Activated gamma-delta T cell treated with Interleukin-2 at 50 U/mL for 16 hours (primary cell): ENCODE measurements at places on chromosomes 1 and 21.

DNA sequence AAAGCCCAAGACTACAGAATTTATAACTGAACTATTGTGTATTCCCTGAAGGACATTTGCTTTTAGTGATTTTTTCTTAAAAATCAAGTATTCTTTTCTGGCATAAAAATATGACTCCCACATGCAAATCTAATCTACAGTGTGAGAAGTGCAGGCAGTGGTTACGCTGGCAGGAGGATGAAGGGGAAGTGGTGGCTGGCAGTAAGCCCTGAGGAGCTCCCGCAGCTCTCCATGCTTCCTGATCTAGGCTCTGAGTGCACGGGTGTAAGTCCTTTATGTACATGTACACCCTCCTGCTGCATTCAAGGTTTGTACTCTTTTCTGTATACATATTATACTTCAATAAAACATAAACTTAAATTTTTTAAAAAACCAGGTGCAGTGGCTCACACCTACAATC, 67.5 kb upstream of the PRDX6 start:
- DNase-seq = no peak

DNA sequence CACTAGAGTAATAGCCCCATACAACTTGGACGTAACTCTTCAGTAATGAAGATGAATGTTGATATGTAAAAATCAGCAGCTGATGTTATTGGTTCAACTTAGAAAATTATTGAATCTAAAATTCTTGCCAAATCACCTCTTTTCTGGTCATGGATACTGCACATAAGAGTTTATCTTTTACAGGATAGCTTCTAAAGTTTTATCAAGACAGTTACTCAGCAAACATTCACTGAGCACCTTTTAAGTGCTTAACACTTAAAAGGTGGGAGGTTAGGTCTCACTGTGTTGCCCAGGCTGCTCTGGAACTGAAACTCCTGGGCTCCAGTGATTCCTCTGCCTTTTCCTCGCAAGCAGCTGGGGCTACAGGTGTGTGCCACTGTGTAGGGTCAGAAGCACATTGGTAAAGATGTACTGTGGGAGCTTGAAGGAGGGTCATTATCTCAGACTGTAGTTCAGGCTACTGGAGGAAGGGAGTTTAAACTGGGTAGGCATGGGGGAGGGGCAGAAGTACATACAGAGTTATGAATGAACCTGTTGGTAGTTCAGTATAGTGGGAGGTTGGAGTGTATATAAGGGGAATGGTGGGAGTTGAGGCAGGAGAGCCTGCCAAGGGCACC, 2.0 kb downstream of the MPZL1 start:
- DNase-seq = no peak

DNA sequence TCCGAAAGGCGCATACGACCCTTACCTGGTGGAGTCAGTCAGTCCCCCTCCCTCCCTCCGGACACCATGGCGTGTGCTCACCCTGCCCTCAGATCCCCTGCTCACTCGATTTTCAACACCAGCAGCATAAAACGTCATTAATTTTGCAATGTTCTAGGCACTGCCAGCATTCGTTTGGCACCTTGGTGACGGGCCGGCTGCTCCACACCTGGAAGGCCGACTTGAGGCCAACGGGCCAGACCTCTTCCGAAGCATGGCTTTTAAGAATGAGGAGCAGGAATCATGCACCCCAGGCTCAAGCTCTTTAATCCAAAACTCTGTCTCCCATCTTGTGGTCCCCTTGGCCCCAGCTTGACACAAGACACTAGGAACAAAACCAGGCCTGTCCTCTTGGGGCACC, 33.1 kb downstream of the NPHP4 start:
- DNase-seq = no peak

- peak; percentile 62 for DNase-seq
These were observed 648 bp downstream of the ATP1A1 start for GRCh38 chr1:116373431-116374352.

GRCh38 chr1:245255783-245256182, 101.0 kb downstream of the KIF26B start:
- no peak for DNase-seq

DNA sequence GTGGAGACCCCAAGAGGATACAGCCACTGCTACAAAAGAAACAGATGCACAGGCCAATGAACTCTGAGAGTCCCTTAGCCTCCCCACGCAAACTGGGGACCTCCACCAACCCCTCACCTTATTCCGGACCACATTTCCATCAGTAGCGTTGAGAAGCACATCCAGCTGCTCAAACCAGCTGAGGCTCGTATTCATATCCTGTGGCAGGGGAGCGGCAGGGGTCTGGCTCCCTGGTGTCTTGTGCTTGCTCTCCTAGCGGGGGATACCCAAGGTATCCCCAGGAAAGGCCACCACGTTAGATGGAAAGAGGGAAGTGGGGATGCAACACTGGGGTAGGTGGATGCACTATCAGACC, 481 bp downstream of the CCDC163 start:
- DNase-seq = no peak

DNA sequence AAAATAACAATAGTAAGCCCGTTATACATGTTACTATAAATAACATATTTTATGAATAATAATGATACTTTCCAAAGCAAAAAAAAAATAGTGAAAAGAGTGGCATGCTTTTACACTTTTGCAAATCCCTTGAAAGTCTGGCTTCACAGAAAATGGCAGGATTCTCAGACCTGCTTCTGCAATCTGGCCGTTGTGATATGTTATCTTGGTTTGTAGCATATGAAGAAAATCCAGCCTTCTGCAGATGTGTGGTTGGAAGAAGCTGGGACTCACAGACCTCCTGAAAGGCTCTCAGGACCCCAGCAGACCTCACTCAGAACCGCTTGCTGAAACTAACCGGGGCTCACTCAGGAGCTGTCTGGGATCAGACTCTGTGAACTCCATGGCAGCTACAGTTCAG, 256.0 kb upstream of the TMEM51 start:
- no peak for DNase-seq

DNA sequence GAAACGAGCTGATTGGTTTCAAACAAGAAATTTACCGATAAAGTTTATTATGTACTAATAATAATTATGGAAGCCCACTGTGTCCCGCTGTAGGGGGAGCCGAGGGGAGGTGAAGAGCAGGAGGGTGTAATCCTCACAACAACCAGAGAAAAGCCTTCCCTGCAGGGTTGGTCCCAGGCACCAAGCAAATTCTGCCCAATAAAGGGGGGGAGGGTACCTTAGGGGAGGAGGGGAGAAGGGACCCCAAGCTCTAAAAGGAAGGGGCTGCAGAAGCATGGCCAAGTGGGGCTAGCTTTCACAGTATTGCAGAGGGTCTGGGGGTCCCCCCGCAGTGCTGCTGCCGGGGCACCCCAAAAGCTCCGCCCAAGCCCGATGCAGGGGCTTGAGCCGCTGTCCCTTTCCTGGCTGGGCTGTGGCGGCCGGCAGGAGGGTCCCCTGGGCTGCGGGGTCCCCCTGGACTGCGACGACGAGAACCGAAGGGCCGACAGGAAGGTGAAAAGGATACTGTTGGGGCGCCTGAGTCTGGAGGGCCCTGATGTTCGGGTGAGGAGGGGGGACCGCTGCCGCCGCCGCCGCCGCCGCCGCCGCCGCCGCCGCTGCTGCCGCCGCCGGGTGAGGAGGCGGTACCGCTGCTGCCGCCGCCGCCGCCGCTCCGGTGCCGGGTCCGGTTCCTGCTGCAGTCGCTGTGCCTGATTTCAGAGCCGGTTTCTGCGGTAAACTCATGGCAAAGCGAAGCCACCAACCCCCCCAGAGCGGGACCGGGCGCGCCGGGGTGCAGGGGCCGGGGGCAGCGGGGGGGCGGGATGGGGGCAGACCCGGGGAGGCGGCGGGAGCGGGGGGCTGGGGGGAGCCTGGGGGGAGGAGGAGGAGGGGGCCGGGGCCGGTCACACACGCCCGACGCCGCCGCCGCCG, 771 bp downstream of the EIF4G3 start:
- peak; percentile 17 for DNase-seq

- no peak for DNase-seq
These were observed 46.0 kb downstream of the PTGER3 start for GRCh38 chr1:71001624-71002023.

GRCh38 chr1:156845055-156845952, 13.6 kb downstream of the INSRR start:
- peak; percentile 30 for DNase-seq

DNA sequence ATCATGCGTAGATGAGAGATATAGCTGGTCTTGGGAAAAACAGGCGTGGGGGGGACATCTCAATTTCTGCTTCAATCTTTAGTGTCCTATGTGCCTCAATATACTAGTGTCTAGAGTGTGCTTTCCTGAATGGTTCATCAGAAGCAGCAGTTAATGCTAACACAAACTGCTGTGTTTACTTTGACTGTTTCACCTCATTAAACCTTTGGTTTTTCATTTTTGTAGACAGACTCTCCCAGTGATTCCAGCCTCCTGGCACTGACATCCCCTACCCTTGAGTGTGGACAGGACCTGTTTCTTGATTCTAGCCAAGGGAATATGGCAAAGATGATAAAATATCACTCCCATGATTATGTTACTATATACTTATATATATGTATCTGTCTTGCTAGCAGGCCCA, 37.6 kb downstream of the ZYG11A start:
- DNase-seq = no peak

GRCh38 chr1:181038399-181038873, 4.7 kb downstream of the MR1 start:
- peak; percentile 55 for DNase-seq

DNA sequence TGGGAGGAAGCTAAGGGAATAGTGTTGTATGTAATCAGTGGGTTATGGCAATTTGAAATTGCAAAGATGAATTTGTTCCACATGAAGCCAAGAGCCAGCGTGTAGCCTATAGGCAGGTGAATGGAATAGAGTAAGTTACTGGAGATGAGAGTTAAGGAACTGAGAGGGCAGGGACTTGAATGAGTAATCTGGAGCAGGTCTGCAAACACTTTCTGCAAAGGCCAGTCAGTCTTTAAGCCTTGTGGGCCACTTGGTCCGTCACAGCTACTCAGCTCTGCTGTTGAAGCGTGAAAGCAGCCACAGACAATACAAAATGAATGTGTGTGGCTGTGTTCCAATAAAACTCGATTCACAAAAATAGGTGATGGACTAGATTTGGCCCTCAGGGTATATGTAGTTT, 29.2 kb downstream of the SZT2 start:
- DNase-seq = no peak

DNA sequence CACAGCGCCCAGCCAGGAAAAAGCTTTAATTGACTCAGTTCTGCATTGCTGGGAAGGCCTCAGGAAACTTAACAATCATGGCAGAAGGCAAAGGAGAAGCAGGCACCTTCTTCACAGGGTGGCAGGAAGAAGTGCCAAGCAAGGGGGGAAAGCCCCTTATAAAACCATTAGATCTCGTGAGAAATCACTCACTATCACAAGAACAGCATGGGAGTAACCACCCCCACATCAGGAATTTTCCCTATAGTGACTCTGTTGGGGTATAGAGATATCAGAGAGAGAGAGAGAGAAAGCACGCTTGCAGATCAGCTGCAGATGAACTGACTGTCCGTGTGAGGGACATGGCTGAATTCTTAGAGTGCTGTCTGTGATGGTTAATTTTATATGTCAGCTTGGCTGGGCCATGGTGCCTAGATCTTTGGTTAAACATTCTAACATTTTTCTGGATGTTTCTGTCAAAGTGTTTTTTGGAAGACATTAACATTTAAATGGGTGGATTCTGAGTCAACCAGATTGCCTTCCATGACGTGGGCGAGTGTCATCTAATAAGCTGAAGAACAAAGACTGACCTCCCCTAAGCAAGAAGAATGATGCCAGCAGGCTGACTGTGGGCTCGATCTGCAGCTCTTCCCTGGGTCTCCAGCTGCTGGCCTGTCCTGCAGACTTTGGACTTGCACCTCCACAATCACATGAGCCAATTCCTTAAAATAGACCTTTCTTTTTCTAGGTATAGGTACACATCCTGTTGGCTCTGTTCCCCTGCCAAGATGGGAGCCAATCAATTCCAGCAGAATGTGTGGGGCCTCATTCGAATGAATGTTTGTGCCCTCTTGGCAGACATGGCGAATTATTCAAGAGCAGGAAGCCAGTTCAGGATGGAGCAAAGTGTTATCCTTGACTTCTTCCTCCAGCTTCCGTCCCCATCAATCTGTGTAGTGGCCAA, 21.4 kb upstream of the CPT2 start:
- DNase-seq = no peak

GRCh38 chr1:33111965-33112364, 31.0 kb downstream of the AZIN2 start:
- DNase-seq = no peak

DNA sequence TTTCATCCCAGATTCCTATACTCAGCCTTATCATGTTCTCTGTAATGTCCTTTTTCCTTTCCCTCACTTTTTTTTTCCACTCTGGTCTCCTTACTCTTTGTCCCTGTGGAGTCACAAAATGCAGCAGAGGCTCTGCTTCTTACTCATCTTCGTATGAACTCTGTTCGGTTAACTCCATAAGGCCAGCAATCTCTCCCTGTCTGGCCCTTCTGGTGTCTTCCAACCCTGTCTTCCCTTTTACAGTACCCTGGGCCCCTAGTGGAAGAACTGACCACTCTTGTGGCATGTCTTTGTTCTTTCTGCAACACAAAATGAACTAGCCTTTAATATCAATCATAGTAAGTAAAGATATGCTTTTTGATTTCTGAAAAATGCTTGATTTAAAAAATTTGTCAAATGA, 7.1 kb downstream of the CD101 start:
- no peak for DNase-seq

- no peak for DNase-seq
These were observed 19.6 kb downstream of the IPP start for GRCh38 chr1:45730780-45731319.

GRCh38 chr1:208829595-208829994, 585.4 kb upstream of the PLXNA2 start:
- no peak for DNase-seq

GRCh38 chr1:33358795-33359503, 38.1 kb upstream of the A3GALT2 start:
- DNase-seq = no peak

- no peak for DNase-seq
These were observed 6.2 kb downstream of the TFF2 start for GRCh38 chr21:42344631-42345030.

GRCh38 chr1:63868268-63868781, 94.5 kb downstream of the ROR1 start:
- no peak for DNase-seq
